ENCODE measurements at places on chromosomes 4 and X.

DNA sequence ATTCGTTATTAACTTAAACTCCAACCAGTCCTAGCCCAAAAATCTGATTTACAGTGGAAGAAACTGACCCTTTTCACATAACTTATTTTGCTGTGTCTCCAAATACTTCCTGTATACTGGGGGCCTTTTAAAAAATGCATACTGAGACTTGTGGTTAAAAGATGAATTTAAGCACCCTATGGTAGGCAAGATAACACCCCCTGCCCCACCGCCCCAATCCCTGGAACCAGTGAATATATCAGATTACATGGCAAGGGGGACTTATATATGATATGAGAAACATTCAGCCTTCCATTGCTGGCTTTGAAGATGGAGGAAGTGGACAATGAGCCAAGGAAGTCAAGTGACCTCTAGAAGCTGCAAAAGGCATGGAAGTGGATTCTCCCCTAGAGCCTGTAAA, 3.1 kb upstream of the CLCN3 start:
- no peak for DNase-seq

- DNase-seq = no peak
Measured at GRCh38 chr4:169342906-169343564, 72.3 kb upstream of the SH3RF1 start.

DNA sequence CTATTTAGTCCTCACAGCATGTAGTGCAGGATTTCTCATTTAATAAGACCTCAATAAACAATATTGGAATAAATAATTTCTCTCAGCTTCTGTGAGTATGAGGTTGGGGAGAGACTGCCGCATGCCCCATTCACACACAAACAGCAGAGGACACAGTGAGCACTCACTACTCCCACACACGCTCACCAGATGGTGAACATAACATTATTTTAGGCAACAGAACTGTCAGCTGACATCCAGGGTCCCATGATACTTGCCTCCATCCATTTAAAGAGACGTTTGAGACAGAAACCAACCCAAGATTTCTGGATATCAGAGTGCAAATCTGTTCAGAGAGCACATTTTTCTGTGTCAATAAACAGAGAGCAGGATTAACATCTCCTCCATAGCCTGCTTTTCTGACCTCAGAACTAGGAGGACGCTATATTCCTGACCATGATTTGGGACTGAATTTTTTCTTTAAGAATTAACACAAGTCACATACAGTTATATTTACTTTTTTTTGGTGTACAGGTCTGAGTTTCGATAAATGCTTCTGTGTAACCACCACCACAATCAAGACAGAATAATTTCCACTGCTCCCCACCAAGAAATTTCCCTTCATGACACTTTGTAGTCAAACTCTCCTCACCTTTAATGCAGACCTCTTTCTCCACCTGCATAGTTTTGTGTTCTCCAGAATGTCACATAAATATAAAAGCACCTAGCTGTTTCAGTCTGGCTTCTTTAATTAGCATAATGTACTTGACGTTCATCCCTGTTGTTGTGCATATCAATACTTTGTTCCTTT, 16.7 kb downstream of the GPRIN3 start:
- DNase-seq = no peak

DNA sequence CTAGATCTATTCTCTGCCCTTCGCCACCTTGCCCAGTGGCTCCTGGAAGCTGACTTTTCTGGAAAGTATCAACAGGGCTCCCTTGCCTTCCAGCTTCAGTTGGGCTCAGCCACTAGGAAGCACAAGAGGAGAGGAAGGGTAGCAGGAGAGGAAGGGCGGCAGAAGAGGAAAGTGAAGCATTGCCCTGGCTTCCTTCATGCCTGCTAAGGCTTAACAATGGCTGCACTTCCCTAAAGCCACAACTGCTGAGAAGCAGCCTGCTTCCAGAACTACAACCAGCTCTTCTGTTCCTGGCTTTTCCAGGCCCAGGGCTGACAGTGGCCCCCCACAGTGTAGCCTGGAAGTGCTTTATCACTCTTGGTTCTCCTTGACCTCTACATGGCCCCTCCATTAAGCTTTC, 29.1 kb upstream of the PGM2 start:
- DNase-seq = no peak

DNA sequence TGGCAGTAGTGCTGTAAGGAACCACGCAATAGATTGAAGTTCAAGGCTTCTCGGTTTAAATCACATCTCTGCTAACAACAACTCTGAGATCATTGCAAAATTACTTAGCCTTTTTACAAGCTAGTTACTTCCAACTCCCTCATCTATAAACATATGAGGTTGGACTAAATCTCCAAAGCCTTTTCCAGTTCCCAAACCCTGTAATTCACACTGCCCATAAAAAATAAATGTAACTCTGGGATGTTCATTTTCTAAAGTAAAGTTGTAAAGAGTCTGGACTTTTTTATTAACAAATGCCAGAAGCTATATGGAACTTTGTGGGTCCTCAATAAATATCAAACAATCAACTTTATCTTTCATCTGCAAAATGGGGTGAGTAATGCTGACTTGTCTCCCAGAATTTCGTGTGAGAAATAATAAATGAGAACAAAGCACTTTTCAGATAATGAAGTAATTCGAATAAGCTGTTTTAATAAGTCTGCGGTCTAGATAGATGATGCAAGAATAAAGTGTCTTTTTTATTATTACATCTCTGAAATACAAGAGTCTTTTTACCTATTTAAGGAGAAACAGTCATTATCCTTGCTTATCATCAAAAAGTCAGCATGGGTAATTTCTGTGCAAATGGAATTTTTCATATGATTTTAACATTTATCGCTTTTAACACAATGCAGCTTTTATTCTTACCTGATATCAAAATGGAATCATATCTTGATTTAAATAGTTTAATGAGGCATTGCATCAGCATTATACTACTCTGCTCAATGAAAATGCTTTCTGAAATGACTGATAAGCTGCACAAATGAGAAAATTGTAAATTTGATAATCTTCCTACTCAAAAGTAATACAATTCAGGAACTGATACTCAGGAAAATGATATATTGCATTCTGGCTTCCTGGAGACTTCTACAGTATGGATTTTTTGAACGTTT, 252.6 kb downstream of the BANK1 start:
- DNase-seq = no peak

DNA sequence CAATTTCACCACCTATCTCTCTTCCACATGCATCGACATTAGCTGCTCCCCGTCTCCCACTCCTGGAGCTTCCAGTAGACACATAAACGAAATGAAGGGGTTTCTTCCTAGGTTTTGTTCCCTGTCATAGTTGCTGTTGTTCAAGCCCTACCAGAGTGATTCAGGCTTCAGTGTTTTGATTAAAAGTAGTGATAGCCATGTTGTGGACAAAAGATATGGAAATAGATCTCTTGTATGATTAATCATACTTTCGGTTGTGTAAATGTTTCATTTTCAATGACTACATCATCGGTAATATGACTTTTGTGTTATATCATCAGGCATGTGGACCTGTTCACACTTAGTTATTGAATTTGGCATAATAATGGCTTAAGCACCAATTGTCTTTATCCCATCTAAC, 96.5 kb upstream of the KLF3 start:
- DNase-seq = no peak

- no peak for DNase-seq
Measured at GRCh38 chr4:6601661-6602250, 26.8 kb downstream of the MAN2B2 start.

GRCh38 chrX:78303086-78303485, 24.3 kb downstream of the CYSLTR1 start:
- no peak for DNase-seq

DNA sequence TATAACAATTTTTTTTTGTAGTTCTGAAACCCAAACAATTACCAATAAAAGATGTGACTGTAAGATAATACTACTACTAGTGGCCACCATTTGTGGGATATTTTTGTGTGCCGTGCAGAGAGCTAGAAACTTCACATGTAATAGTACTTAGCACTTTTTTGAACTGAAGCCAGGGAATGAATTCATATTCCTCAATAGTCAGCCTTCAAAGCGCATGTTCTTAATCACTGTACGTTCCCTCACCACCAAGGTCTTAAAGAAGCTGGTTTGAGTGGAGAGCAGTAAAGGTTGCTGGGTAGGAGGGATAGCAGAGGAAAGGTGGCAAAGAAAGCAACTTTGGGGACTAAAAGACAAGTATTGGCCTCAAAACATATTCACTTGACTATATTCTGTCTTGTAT, 9.6 kb upstream of the RUFY3 start:
- DNase-seq = no peak

- no peak for DNase-seq
Measured at GRCh38 chrX:49988143-49988542, 65.7 kb downstream of the CLCN5 start.

- DNase-seq = no peak
Measured at GRCh38 chr4:2781911-2782310, 11.0 kb upstream of the SH3BP2 start.

GRCh38 chr4:153538487-153539357, 72.6 kb downstream of the TMEM131L start:
- DNase-seq = no peak

GRCh38 chr4:184114431-184114830, 103.2 kb downstream of the ENPP6 start:
- no peak for DNase-seq

All from T-helper 9 cell (primary cell).